SK-N-SH (cell line): ENCODE measurements at places on chromosomes 2 and 18.

- no peak for DNase-seq
Observed at GRCh38 chr2:99770876-99771275, 281.1 kb upstream of the REV1 start.

DNA sequence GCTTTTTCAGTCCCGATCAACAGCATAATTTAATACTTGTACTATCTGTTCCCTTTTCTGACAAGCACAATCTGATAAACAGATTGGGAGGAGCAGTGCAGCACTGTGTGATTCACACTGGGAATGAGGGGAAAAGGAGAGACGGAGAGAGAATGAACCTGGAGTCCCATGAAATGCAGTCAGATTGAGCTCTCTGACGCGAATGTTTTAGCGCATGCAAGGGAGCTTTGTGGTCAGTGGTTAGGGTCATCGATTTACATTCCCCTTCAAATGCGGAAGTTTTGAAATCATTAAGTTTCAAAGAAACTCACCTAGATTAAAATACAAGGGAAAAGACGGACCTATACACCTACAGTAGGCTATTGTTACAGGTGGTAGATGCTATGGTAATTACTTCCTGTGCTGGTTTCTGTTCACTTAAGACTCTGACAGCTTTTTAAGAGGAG, 99.6 kb downstream of the KCTD1 start:
- DNase-seq, result no peak

GRCh38 chr2:100857915-100858314, 38.0 kb downstream of the NPAS2 start:
- DNase-seq, result no peak

- DNase-seq, result no peak
Observed at GRCh38 chr2:7207631-7208030, 290.4 kb downstream of the RNF144A start.

- peak; percentile 47 for DNase-seq
Observed at GRCh38 chr2:72923833-72924352, 6.6 kb downstream of the EMX1 start.

DNA sequence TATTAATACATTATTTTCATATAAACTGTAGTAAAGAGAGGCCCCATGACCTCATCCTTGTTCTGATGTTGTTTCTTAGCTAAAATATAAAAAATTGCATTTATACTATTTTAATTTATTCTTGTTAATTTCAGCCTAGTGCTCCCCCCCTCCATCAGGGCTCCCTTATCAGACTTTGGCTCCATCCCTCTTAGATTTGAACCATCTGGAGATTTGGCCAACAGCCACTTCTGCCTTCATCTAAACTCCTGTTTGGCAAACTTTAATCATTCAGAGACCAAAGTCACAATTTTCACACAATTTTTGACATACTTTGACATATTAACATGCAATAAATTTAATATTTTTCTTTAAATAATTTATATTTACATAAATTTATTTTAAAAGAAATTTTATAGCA, 569.3 kb downstream of the TDRD15 start:
- DNase-seq, result no peak

GRCh38 chr18:56541793-56542192, 96.6 kb downstream of the TXNL1 start:
- no peak for DNase-seq

DNA sequence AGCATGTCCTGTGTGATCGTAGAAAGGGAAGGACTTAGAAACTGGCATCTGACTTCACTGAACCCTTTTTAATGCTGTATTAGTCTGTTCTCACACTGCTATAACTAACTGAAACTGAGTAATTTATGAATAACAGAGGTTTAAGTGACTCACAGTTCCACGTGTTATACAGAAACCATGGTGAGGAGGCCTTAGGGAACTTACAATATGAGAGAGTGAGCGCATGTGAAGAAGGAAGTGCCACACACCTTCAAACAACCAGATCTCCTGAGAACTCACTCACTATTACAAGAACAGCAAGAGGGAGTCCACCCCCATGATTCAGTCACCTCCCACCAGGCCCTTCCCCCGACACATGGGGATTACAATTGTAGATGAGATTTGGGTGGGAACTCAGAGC, 811.3 kb downstream of the CPS1 start:
- no peak for DNase-seq

DNA sequence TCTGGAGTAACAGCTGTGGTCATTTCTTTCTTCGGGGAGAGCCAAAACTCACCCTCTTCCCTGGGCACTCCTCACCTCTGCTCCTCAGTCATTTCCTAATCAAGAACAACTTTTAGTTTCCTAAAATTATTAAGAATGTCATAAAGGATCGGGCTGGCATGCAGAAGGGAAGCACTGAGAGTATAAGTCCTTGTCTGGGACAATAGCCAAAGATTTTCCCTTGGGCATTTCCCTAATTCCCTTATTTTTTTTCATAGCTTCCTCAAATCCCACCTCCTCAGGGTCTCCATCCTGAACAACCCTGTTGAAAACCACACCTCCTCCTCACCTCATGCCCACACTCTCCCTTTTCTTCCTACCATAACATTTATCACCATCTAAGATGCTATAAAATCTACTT, 115.0 kb downstream of the MREG start:
- DNase-seq, result no peak

DNA sequence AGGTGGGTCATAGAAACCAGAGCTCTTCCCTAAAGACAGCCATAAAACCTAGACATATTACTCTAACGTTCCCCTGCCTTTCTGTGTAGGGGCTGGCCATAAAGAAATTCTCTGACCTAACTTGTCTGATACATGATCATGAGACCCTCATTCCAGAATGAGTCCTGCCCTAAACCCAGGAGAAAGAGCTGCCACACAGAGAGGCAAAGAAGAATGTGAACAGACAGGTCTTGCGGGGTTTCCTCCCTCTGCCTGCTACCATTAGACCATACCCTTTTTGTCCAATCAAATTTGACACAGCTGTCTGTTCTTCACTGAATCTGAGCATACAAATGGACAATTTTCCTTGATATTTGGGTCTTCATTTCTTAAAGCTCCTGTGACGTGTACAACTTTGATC, 198.8 kb upstream of the LHCGR start:
- no peak for DNase-seq

GRCh38 chr18:23106575-23106974, 28.7 kb upstream of the CABLES1 start:
- DNase-seq, result no peak

GRCh38 chr18:56515522-56515921, 122.9 kb downstream of the TXNL1 start:
- no peak for DNase-seq

- DNase-seq, result no peak
Observed at GRCh38 chr2:2472881-2473280, 141.8 kb upstream of the MYT1L start.

GRCh38 chr2:11796190-11797171, 50.0 kb downstream of the LPIN1 start:
- DNase-seq, result no peak

DNA sequence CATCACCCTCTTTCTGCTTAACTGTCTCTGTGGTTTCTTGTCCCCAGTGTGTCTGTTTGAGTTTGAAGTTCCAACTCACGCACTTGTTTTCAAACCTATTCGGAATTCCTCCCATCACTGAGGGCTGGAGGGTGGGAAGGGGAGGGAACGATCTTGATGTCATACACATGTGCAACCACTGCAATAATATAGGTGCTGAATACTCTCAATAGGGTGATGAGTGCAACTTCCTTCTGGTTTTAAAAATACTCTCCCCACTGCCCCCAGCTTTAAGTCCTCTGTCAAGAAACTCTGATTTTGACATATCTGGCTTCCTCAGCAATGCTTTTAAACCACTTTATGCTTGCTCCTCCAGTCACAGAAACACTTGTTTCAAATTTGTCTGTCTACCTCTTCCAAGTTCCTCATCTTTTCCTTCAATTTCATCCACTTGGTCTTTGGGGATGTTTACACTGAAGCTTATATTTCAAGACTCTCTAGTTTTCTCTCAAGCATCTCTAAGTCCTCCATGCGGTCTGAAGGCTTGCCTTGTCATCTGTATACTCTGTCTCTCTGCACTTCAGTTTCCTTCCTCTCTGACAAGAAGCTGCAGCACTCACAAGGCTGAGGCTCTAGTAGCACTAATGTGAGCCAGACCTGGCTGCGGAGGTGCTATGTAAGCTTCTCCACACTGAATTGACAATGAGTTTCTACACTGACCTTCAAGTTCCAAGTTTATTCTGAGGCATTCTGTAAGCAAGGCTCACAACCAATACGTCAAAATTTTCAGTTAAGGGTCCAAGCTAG, 422.3 kb downstream of the ZEB2 start:
- no peak for DNase-seq

- DNase-seq, result no peak
Observed at GRCh38 chr2:73980566-73980965, 4.1 kb upstream of the TET3 start.

DNA sequence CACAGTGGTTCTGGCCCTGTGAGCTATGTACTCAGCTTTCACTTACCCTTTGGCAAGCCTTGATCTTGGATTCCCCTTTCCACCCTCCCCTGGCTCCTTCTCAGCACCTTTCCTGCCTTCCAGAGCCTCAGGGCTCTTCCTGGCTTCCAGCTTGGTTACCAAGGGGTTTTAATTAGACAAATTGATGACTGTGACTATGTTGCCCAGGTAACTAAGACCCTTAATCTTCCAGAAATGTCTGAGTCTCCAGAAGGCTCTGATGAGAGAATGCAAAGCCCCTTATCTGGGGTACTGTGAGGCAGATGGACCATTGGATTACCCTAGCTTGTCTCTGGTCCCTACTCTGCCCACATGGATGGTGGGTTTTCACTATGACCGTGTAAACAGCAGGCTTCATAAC, 174.2 kb downstream of the LOXHD1 start:
- DNase-seq, result no peak

GRCh38 chr2:126664234-126664633, 8.3 kb downstream of the GYPC start:
- no peak for DNase-seq

DNA sequence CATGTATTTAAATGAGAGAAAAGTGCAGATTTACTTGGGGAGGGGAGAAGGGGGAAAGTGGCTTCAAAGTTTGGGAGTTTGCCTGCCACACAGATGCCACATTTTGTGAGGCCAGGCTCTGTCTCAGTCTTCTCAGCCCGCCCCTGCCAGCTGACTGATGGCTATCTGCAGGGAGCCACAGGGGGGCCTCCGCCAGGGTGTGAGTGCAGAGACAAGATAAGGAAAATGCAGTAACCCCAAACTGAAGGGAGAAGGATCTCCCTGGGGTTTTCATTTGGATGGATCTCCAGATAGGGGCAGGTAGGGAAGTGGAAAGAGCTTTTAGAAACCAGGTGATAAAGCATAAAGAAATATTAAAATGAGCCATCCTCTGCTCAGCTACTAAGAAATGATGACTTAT, 128.8 kb downstream of the ZNF521 start:
- peak; percentile 20 for DNase-seq

- no peak for DNase-seq
Observed at GRCh38 chr2:107688135-107688534, 138.6 kb upstream of the RGPD4 start.

- DNase-seq, result peak; percentile 75
Observed at GRCh38 chr2:237774811-237775553, 23.6 kb upstream of the RBM44 start.

DNA sequence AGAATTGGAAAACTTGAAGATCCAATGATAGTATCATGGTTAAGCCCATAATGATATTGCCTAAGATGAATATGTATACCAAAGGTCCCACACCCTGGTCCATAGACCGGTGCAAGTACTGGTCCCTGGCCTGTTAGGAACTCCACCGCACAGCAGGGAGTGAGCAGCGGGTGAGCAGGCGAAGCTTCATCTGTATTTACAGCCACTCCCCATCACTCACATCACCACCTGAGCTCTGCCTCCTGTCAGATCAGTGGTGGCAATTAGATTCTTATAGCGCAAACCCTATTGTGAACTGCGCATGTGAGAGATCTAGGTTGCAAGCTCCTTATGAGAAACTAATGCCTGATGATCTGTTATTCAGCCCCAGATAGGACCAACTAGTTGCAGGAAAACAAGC, 402.4 kb downstream of the EPHA4 start:
- DNase-seq, result no peak

DNA sequence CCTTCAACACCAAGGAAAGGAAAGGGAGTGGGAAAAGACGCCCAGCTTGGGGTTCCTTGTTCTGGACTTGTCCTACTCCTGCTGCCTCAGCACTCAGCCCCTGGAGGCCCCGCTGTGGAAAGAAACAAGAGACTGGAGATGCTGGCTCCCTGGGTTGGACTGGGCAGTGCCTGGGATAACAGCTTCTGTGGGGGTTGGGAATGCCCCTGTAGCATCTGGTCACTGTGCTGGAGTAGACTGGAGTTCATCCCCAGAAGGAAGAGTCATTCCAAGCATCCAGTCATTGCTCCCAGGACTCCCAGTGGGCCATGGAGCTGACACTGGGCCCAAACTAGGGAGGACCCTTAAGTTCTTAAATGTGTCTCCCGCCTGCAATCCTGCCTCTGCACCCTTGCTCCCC, 129.3 kb upstream of the HAAO start:
- DNase-seq, result no peak

DNA sequence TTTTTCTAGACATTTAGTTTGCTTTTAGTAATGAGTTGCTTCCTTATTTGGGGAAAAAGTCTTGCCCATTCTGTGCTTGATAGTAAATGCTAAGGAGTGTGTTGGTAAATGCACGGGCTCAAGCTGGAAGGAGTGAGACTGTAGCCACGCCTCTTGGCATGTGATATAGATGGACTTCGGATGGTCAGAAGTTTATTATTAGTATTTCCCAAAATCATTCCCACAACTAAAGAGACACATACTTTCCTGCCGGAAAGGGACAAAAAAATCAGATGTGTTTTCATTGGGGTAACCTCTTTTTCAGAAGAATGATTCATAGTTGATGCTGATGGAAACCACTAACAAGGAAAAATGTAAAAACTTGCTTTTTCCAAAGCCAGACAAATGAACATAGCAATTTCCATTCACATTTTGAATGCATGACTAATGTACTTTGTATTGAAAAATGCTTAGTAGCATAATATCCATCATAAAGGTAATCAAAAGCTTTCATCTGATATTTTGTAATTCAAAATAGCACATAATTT, 133.2 kb downstream of the ZNF532 start:
- no peak for DNase-seq

DNA sequence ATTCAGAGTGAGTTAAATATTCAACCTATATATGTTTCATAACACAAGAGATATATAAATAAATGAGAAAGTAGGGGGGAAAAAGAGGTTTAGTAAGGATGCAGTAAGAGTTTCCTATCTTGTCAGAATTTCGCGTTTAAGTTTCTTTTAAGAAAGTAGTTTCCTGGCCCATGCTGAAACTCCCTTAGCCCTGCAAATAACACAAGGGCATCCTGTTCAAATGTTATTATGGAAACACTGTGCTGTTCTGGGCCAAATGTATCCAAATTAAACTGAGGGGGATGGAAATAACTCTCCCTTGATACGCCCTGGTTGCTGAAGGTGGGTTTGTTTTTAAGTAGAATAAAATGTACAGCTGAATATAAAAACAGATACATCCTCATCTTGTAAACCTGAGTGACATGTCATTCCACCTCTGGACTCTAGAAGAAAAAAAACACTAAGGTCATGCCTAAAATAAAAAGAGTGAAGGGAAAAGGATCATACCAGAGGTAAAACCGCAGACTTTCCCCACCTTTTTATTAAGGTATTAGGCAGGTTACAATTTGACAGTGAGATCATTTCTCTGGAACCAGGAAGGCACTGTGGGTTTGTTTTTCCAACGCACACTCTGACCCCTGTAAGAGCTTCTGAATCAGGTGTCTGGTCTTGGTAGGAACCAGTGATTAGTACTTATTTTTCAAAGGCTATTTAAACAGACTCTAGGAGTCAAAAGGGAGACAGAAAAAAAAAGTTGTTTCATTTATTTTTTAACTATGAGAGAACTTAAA, 16.7 kb downstream of the BCL2 start:
- DNase-seq, result no peak

GRCh38 chr2:226447338-226448300, 352.0 kb downstream of the IRS1 start:
- no peak for DNase-seq
